ENCODE measurements at places on chromosomes 7 and 10.

DNA sequence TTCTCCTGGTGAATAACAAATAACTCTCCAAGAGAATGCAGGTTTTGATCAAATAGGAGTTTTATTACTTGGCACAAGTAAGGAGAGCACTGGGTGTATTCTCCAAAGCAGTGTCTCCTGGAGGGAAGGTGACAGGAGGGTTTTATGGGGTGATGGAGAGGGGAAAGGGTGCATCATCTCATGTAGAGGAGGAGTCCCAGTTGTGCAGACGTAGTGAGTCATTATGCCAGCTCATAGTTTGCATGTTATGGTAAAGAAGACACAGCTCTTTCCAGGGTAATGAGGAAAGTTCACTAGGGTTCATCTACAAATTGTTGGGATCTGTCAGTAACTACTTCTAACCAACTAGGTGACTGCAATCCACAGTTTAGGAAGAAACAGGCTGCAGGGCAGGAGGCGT, 347.9 kb upstream of the MEOX2 start:
- no peak for DNase-seq

- DNase-seq, result no peak
Measured at GRCh38 chr7:137142376-137142775, 201.2 kb downstream of the PTN start.

DNA sequence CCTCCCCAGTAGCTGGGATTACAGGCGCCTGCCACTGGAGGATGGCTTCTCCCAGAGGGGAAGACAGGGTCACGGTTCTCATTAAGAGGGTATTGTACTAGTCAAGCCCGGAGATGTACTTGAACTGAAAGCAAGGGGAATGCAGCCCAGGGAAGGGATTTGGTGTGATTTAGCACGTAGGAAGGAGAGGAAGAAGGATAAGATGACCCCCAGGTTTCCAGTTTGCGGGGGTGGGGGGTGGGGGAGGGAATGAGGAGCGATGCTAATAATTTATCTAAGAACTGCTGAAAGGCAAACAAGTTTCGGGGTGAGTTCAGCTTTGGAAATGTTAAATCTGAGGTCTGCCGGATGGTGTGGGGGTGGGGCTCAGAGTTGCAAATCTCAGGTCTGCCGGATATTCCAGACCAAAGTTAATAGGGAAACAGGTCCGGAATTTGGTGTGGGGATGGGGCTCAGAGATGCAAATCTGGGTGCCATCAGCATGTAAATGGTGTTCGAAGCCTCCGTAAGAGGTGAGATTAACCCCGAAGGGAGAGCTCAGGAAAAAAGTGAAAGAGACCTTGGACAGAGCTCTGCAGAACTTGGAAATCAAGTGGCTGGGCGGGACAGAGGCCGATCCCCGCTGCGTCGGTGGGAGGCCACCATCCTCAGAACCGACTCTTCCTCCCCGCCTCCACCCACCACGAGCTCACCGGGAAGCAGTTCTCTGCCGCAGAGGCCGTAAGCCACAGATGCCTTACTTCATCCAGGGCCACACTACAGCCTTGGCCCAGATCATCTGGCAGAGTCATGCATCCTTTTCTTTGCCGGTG, 1.6 kb upstream of the SEPHS1 start:
- DNase-seq, result peak; percentile 83

GRCh38 chr10:11270135-11270857, 252.6 kb downstream of the CELF2 start:
- peak; percentile 74 for DNase-seq

DNA sequence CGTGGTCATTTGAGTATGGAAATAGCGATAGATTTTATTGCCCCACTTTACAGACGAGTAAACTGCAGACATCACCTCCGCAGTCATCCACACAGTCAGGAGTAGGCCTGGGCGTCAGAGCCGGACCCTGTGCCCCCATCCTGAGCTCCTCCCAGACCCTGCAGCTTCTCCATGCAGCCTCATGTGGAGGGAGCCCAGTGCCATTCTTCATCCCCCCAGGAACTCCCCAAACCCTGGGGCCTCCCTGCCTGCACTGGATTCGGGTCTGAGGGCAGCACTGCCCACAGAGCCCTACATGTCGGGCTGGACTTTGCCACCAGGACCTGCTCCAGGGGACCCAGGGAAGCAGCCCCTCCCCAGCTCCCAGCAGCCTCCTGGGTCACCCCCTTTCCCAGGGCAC, 100.8 kb downstream of the MKI67 start:
- no peak for DNase-seq

- peak; percentile 1 for DNase-seq
Measured at GRCh38 chr10:118511711-118512110, 83.7 kb downstream of the PRLHR start.

GRCh38 chr7:30612658-30613265, 18.1 kb downstream of the GARS1 start:
- DNase-seq, result no peak

- DNase-seq, result peak; percentile 52
Measured at GRCh38 chr7:33039257-33039902, 23.2 kb downstream of the NT5C3A start.

DNA sequence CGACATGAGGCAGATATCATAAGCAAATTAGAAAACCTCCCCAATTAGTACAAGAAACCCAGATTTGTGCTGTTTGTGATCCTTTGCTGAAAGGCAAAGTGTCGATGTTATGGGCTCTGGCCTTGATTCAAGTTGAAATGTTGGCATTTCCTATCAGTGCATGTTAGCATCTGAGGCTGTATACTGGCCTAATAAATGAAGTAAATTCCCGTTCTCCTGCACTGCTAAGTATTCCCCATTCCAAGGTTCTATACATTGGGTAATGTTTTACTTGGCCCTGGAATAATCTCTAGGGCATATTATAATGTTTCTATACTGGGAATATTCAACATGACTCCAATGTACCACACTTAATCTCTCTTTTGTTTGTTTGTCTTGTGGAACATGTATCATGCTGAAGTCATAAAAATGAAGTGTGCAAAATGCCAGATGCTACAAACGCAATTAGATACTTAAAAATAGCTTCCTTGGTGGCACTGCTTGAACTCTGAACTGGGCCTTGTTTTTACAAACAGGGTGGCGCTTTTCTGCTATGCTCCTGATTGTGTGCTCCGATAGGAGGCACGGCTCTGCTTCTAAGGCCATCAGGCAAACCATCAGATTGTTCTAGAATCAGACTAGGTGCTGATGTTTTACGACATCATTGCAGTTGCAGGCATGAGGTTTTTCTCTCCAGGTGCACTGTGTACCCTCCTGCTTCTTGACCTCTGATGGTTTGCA, 156.7 kb upstream of the TCF7L2 start:
- no peak for DNase-seq

DNA sequence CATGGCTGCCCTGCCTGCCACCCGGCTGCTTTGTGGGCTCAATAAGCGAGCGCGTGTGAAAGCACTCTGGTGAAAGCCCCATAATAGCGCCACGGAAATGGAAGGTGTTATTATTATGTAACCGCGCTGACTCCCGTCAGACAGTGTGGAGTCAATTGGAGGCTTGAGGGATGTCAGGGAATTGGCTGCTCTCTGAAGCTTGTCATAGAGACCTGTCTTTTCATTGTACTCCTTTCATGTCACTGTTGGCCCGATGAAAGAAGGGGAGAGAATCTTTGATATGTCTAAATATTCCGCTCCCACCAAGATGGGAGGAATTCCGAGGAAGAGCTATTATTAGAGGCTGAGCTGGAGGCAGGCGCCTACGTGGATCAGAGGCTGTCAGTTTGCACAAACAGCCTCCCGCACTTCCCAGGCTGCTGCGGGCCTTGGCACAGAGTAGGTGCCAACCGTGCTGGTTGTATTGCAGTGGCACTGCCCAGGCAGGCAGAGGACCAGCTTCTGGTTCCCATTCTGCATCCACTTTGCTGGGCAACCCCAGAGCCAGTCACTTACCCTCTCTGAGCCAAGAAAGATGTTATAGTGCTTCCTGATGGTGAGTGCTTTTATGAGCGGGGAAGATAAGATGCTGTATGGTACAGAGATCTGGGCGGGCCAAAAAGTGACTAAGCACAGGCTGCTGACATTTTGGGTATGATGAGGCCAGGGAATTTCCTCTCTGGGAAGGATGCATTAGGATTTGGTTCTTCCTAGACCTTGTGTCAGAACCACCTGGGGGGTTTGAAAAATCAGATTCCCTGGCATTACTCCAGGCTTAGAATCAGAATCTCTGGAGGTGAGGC, 151.4 kb downstream of the RPS24 start:
- no peak for DNase-seq

DNA sequence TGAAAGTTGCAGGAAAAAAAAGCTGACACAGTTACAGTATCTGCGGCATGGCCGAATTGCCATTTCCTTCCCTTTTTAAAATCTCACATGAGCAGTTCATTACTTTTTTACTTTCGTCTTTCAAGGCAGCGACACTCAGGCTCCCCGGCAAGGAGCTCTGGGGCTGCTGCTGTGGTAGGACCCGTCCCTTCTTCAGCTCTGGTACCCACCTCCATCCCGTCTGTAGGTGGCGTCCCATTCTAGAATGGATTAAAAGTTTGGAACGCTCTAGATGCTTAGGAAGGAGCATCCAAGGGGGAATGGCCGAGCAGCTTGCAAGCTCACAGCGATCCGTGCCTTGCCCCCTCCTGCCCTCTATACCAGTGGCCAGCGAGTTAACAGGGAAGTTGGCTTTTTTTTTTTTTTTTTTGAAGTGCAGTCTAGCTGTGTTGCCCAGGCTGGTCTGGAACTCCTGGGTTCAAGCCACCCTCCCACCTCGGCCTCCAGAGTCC, 22.8 kb upstream of the TTYH3 start:
- peak; percentile 95 for DNase-seq

GRCh38 chr10:58642283-58642682, 129.6 kb downstream of the BICC1 start:
- no peak for DNase-seq

GRCh38 chr10:47255033-47255813, 44.8 kb upstream of the GDF10 start:
- DNase-seq, result no peak

- no peak for DNase-seq
Measured at GRCh38 chr7:35869810-35870209, 69.0 kb downstream of the SEPTIN7 start.

- no peak for DNase-seq
Measured at GRCh38 chr7:91767820-91768219, 112.7 kb downstream of the MTERF1 start.

DNA sequence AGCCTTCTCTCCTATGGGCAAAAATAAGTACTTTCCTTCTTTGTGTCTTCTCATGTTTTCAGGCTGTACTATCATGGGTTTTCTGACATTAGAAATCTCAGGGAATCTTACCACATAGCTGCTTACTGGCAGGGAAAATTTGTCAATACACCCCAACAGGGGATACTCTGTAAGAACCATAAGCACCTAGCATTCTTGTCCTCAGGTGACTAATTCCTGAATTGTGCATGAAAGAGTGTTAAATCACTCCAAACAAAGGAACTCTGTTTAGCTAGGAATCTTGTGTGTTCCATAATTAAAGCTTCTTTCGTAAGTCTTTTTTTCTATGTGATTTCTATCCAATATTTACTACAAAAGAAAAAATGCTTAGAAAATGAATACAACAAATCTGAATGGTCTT, 206.7 kb upstream of the POT1 start:
- DNase-seq, result no peak

DNA sequence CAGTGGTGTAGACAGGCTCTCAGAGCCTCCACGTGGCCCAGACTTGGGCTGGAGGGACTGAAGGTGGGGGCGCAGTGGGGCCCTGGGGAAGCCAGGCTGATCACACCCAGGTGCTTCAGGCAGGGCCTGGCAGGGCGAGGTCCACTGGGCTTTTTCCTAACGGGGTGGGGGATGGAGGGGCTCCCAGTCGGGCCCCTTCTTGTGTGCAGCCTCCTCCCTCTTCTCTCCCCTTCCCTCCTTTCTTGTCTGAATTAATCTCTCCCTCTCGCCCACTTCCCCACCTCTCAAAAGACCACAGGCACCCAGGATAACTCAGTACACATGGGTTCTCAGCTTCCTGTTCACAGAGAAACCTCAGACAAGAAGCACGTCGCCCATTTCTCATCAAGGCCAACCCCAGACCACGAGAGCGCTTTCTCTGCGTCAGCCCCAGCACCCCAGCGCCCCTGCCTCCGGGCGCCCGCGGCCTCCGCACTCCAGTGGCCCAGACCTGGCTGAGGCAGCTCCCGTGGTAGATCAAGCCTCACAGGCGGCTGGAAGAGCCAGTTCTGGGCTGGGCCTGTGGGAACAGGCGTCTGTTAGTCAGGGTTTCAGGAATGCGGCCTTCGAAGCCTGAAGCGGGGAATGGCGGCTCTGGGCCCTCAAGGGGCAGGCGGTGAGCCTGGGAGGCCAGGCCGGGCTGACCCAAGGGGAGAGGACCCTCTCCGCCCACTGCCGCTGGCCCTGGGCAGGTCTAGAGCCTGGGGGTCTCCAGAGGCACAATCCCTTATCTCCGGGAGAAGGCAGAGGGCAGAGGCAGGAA, 50.6 kb downstream of the PWWP2B start:
- DNase-seq, result peak; percentile 64

GRCh38 chr7:28530175-28530802, 118.0 kb downstream of the CREB5 start:
- DNase-seq, result no peak

- DNase-seq, result no peak
Measured at GRCh38 chr7:49228426-49229098, 304.2 kb downstream of the CDC14C start.

DNA sequence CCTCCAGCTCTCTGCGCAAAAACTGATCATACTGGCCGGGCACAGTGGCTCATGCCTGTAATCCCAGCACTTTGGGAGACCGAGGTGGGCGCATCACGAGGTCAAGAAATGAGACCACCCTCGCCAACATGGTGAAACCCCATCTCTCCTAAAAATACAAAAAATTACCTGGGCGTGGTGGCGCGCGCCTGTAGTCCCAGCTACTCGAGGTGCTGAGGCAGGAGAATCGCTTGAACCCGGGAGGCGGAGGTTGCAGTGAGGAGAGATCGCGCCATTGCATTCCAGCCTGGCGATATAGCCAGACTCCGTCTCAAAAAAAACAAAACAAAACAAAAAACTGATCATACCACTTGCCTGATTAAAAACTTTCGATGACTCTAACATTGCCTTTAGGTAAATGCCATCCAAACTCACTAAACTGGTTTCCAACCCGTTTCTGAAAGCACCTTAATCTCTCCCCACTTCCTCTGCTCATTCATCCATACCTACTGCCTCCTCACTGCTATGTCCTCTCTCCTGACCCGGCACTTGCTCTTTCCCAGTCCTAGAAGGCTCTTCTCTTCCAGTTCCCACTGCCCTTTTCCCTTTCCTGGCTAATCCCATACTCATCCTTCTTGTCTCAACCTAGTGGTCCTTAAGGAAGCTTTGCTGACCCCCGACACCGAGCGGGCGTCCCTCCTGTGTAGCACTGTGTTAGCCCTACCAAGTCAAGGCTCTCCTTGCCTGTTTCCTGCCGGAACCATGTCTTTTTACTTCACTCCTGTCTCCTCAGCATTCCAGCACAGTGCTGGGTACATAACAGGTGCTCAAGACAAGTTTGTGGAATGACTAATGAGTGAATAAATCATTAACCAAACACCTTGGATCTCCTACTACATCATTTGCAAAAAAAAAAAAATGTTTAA, 686 bp upstream of the MIOS start:
- DNase-seq, result no peak

DNA sequence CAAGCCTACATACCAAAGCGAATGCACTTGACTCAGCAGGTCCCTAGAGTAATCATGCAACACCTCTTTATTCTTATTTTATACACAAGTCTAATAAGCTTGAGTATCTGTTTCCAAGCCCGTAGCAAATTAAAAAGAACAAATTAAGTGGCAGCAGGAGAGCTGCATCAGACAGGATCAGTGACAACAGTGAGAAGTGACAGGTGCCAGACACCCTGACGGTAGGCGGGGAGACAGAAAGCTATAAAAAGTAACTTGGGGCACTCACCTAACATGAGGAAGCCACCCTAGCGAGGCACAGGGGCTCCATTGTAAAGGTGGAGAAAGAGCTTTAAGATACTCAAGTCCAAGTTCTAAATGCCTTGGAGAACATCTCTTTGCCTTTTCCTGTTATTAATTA, 174.2 kb downstream of the PLXNA4 start:
- DNase-seq, result no peak

GRCh38 chr10:83908506-83908905, 230.8 kb upstream of the GHITM start:
- no peak for DNase-seq

Measured in common myeloid progenitor, CD34-positive (primary cell).